ENCODE measurements at places on chromosomes 5 and 9.
A peak's percentile ranks its signal among the peaks of the same experiment; 100 is the strongest.

DNA sequence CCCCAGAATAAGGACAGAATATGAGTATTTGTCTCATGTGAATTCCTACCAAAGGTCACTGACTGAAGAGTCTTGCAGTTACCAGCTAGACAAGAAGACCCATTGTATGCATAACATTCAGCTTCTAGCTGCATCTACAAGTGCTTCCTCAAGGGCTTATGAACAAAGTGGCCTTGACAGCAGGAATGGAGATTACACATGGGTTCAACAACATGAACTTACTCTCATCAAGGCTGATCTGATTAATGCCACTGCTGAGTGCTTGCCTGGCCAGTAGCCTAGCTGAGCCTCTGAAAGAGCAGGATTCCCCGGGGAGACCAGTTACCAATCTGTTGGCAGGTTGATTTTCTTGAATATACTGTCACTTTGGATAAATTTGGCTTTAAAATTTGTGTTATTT lies 76.7 kb upstream of the CHD1 start:
- no peak for DNase-seq

- peak; percentile 69 for DNase-seq
These were observed 103.5 kb downstream of the GCNT1 start for GRCh38 chr9:76562511-76562911.

DNA sequence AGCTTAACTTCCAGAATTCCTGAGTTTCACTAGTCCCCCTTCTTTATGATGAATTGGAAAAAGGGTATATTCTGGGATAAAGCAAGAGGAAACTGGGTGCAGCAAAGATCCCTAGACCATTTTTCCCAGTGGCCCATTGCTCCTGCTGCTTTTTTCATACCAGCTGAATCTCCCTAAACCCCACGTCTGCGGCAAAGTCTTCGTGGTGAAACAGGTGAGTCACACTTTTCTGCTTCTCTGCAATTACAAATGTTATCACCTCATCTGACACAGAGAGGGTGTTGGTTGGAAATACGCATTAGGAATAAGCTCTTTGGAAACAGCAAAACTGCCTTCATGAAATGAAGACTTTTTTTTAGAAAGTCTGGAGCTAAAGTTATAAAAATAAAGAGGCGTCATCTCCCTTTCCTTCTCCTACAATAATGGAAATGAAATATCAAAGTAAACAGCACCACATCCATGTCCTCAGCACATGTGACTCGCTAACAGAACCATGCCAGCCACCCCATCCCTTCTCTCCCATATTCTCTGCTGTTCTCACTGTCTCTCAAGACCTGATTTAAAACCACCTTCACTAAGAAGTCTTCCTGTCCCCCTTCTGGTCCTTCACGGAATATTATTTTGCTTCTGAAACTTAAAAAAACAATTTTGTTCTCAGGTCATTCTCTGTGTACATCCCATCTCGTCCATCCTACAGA lies 39.5 kb upstream of the GLRX start:
- DNase-seq, result peak; percentile 80

- DNase-seq, result no peak
These were observed 95.9 kb upstream of the C6 start for GRCh38 chr5:41309275-41309674.

- no peak for DNase-seq
These were observed 37.7 kb downstream of the TPPP start for GRCh38 chr5:655406-655805.

DNA sequence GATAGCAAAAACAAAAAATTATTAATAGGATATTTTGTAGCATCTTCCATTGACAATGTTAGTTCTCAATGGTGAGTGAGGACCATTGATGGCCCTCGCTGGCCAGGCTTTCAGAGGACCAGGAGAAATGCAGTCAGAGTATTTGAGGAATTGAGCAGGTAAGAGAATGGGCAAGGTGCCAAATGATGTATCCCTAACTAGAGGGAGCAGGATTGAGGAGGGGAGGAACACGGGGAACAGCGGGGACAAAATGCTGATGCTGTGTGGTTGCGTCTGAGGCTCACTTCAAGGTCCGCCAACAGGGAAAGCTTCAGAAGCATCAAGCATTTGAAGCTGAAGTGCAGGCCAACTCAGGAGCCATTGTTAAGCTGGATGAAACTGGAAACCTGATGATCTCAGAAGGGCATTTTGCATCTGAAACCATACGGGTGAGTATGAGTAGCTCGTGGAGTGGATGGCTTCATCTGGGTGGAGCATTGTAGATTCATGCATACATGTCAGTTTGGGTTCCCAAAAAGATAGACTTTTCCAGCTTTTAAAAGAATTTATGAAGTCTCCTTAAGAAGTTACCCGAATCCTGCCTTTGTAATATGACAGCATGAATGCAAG lies 16.2 kb downstream of the SPTAN1 start:
- DNase-seq, result no peak

GRCh38 chr5:102307232-102307631 lies 11.1 kb upstream of the SLCO4C1 start:
- DNase-seq, result no peak

GRCh38 chr9:103913899-103914298 lies 180.2 kb upstream of the SMC2 start:
- no peak for DNase-seq

DNA sequence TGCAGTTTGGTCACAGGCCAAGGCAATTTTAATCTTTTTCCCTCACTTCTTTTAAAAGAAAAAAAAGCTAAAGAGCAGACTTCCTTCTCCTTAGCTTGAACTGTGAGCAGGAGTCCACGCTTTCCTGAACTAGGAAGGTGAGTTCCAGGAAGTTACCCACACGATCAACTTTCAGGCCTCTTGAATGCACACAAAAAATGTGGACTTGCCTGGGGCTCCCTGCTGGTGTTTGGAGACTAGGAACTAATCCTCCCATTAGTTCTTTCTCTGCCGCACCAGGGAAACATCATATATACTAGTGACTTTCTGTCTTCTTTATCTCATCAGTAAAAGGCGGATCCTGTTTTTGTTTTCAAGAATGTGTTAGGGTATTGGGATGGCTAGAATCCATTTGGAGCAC lies 240.0 kb downstream of the GOLPH3 start:
- no peak for DNase-seq

- no peak for DNase-seq
These were observed 586.6 kb downstream of the DNAH5 start for GRCh38 chr5:13357929-13358328.

DNA sequence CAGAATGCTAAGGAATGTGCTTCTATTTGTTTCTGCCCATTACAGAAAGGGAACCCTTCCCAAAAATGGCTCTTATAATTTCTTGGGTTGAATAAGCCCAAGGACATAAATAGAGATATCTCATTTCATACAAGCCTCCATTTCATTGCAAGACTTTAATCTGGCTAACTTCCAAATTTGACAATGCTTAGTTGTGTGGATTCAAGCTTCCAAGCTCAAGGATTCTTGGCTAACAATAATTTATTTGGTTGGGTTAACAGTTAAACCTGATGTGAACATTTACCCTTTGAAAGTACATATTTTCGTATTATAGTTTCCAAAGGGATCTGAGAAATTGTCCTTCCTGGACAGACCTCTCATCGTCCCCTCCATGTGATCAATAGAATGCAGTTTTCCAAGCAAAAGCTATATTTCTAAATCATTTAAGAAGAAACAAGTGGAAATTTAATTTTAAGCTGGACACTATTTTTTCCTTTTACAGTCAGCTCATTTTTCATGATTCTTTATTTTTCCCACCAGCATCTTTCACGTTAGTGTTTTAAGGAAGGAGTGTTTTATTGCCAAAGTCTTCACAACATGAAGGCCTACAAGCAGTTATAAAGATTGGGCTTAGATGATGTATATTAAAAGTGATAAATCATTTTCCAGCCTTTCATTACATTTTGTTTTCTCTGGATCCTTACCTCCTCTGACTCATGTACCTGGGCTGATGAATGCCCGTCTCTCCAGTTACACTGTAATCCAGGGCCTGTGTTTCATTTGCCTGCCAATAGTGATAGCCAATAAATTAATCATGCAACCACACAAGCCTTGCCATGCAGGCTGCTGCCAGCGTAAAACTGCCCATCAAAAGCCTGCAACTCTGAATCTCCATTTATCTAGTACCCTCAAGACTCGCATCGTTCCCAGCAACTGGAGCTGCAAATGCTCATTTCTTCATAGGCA lies 176.7 kb downstream of the NTRK2 start:
- DNase-seq, result no peak

- peak; percentile 76 for DNase-seq
These were observed 15.6 kb downstream of the FCN2 start for GRCh38 chr9:134895908-134896833.

DNA sequence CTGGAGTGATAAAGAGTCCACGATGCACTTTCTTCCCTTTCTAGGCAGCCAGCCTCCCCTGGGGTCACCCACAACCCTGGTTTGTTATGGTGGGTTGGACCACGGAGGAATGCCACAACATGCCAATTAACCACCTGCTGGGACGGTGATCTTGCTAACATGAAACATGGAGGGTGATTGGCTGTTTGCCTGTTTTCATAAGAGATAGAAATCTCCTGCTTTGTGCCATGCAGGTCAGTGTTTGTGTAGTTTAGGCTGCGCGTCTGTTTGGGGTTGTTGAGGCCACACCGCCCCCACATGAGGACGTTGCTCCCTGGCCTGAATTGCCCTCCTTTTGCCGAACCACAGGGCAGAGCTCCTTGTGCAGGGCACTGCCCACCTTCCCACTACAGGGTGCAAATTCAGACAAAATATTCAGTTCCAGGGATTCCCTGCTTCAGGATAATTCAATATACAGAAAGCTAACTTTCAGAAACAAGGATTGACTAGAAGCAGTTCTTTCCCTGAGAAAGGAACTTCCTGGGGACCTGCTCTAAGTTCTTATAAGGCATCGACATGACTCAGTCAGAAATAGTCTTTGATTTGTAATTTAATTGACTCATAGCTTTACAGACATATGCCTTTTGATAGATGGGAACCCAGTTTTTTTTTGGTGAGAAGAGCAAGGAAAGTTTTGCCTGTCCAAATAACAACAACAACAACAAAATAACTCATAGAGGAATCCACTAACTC lies 427.6 kb downstream of the GADD45G start:
- DNase-seq, result no peak

DNA sequence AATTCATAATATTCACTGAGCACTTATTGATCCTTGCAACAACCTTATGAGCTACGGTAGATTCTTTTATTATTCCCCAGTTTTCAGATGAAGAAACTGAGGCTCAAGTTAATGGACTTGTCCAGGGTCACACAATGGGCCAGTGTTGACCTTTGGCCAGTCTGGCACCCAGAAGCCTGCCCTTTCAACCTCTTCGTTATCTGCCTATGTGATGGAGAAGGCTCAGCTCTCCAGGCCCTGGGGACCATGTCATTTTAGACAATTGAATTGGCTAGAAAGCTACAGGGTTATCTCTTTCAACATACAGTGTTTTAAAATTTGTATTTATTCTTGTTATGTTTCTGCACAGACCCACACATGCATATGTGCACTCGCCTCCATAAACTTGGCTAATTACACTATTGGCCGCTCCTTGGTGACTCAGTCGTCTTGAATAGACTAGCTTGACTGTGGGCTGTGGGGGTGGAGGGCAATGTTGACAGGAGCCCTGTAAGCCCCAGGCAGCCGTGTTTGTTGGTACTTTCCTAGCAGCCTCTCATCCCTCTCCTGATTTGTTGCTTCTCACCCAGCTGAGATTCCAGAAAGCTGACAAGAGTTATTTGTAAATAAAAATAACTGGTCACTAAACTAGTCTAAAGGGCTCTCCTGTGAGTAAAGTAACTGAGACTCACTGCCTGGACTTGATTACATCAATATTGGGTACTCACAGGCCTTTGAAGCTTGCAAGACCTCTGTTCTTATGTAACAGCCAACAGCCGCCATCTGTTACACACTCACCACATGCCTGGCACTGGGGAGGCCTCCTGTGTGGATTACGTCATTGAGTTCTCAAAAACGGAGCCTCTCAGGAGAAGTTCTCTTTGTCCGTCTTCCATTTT lies 8.5 kb upstream of the ANGPTL2 start:
- no peak for DNase-seq

GRCh38 chr9:389159-389558 lies 174.5 kb downstream of the DOCK8 start:
- no peak for DNase-seq

- DNase-seq, result no peak
These were observed 1534.7 kb downstream of the EFNA5 start for GRCh38 chr5:106136061-106136460.

GRCh38 chr9:71822935-71823334 lies 54.6 kb upstream of the CEMIP2 start:
- DNase-seq, result no peak

- DNase-seq, result no peak
These were observed 53.4 kb downstream of the CYSTM1 start for GRCh38 chr5:140228364-140228837.

GRCh38 chr5:36033047-36033446 lies 33.6 kb downstream of the UGT3A2 start:
- no peak for DNase-seq

DNA sequence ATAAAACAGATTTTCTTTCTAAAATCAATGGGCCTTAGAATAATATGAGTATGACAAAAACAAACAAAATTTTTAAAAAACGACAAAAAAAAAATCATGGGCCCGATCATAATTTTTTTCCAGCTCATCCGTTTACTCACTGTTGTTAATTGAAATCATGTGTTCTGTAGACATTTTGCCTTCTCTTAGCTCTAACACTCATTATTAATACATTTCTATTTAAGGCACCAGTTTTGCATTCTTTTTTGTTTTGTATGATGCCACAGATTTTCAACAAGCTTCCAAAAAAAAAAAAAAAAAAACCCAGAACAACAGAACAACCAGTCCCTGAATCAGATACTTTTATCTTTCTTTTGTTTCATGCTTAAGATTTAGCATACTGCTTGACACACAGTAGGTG lies 86.4 kb downstream of the PRLR start:
- DNase-seq, result no peak

DNA sequence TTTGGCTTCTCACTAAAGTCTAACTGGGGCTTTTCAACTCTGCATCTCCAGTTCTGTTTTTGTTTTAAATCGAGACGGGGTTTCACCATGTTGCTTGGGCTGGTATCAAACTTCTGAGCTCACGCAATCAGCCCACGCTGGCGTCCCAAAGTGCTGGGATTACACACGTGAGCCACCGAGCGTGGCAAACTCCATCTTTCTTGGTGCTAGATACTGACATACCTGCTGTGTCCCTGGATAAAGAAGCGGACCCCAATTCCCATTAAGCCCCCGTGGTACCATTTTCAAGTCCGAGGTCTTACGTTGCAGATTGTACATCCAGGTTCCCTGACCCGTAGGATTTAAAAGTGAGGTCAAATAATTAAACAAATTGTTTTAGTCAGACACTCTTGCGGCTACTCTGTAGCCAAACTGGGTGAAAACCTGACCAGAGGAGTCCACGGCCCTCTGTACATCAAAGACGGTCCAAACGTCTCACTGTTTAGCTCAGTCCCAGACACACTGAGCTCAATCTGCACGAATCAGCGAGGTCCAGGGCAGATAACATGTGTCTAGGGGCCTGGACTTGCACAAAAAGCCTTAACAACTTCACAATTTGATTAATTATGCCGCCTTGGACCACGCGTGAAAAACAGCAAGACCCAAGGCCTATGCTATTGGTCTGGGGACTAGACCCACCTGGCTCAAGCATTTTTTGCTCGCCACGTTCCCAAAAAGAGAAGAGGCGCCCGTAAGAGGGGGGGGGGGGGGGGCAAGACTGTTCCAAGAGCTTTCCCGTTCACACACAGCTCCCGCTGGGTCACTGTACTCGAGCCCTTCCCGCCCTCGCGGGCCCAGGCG lies 727 bp upstream of the DNAJA1 start:
- peak; percentile 7 for DNase-seq

GRCh38 chr5:121218086-121218485 lies 633.6 kb upstream of the FTMT start:
- no peak for DNase-seq

- no peak for DNase-seq
These were observed 106.7 kb downstream of the EFNA5 start for GRCh38 chr5:107563959-107564544.

Measured in HT1080 (cell line).